Head of caudate nucleus (tissue), 42 donors: ENCODE measurements at places on chromosomes 6 and 20.
A peak's percentile ranks its signal among the peaks of the same experiment; 100 is the strongest.

- DNase-seq: no peak
These were observed 182.7 kb upstream of the OLIG3 start for GRCh38 chr6:137676888-137677287.

DNA sequence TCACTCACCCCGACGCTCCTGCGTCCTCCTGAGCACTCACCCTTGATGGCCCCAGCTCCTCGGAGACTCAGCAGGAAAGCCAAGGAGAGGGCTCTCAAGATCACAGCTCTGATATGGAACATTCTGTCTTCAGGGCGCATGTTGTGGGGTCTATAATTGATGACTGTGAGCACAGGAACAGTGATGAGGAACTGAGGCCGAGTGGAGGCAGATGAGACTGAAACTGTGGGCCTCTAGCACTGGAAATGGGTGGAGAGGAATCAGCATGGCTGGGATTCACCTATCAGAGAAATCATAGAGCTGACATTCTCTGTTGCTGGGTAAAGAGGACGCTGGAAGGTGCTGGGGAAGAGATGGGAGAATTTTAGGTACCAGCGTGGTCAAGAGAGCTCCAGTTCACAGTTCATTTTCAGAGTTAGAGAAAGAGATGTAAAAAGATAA, at the start of gene HLA-DPA1:
Gene HLA-DPA1, minus strand, starts transcription at position 219 of the 441 bp plus-strand sequence.
- DNase-seq: peak; percentile 35

GRCh38 chr6:125814481-125814880, 23.7 kb downstream of the NCOA7 start:
- no peak for DNase-seq

DNA sequence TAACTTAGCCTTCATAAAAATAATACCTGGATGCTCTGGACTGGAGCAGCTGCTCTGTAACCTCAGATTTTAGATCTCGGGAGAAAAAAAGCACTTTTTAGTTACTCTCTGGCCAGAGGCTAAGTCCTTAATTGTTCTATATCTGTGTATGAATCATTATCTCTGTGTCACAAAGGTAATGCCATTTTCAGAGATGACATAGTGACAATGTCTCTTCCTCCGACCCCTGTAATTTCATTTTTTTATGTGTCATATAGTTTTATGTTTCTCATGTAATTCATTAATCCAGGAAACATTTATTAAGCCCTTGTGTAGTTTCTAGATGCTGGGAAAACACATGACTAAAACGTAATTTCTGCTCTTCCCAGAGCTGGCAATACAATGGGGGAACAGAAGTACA, 55.6 kb downstream of the SENP6 start:
- no peak for DNase-seq

DNA sequence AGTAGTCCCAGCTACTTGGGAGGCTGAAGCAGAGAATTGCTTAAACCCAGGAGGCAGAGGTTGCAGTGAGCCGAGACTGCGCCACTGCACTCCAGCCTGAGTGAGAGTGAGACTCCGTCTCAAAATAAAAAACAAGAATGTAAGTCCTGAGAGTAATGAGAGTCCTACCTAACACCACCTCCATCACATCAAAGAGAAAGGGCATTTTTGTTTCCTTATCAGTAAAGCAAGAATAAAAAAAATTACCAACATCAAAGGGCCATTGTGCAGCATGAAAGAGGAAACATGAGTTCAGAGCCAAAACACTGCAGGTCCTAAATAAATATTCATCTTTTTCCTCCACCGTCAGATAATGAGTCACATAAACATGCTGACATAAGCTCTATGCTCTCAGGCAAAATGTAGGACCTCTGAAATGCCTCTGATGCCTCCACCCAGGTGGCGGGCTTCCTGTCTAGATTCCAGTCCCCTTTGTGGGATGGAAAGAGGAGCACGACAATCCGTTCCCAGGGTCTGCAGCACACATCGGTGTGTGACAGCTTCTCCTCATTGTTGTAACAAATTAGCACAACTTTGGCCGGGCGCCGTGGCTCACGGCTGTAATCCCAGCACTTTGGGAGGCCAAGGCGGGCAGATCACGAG, 7.2 kb downstream of the ATP9A start:
- no peak for DNase-seq

DNA sequence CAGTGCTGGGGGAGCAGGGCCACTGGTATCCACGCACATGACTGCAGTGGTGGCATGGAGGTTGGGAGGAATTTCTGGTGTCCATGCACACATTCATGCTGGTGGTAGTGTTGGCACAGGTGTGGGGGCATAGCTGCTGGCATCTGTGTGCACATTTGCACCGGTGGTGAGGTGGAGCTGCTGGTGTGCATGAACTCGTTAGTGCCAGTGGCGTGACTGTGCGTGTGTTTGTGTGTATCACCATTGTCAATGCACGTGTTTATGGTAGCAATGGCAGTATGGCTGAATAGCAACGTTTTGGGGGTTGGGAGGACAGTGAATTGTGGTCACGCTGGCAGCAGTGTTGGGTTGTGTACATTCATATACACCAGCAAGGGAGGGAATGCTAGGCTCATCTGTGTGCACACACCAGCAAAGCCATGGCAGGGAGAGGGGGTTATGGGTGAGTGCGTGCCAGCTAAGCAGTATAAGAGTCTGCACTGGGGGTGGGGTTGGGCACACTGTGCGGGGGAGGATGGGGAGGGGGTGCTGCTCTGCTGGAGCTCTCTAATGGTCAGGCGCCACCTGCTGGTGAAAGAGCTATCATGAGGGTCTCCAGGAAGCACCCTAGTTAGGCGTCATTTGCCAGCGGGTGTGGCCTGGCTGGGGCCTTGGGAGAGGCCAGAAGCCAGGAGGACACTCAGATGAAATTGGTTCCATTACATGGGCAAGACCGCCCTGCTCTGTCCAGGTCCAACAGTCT, 626.1 kb upstream of the ID4 start:
- DNase-seq: no peak

- no peak for DNase-seq
These were observed 38.2 kb downstream of the HLA-A start for GRCh38 chr6:29980511-29980910.

DNA sequence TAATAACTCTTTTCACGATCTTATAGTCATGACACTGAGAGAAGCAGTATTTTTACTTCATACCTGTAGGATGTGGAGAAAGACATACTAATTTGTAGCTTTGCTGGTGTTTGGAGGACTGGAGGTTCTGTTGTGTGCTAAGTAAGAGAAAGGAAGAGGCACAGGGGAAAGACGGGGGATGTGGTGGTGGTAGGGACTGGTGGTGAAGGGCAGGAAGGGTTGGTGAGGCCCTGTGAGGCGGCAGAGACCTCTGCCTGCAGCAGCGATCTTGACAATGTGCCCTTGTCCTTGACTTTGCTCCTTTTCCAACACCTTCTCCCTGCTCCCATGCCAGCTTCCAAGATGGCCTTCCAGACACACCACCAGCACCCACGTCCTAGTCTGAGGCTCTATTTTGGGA, 32.6 kb upstream of the MPC1 start:
- no peak for DNase-seq

GRCh38 chr6:83717809-83718208, 8.9 kb upstream of the SNAP91 start:
- no peak for DNase-seq

DNA sequence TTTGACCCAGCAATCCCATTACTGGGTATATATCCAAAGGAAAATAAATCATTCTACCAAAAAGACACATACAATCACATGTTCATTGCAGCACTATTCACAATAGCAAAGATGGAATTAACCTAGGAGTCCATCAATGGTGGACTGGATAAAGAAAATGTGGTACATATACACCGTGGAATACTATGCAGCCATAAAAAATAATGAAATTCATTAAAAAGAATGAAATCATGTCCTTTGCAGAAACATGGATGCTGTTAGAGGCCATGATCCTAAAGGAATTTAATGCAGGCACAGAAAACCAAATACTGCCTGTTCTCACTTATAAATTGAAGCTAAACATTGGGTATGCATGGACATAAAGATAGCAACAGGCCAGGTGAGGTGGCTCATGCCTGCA, 61.9 kb upstream of the BMP6 start:
- DNase-seq: no peak

DNA sequence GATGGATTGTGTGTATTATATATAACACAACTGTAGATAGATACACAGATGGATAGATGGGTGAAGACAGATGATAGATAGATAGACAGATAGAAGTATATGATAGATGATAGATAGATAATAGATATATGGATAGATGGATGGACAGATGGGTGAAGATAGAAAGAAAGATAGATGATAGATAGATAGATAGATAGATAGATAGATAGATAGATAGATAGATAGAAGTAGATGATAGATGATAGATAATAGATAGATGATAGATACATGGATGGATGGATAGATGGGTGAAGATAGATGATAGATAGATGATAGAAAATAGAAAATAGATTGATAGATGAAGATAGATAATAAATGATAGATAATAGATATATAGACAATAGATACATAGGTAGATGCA, 83.3 kb downstream of the FOXF2 start:
- DNase-seq: no peak

DNA sequence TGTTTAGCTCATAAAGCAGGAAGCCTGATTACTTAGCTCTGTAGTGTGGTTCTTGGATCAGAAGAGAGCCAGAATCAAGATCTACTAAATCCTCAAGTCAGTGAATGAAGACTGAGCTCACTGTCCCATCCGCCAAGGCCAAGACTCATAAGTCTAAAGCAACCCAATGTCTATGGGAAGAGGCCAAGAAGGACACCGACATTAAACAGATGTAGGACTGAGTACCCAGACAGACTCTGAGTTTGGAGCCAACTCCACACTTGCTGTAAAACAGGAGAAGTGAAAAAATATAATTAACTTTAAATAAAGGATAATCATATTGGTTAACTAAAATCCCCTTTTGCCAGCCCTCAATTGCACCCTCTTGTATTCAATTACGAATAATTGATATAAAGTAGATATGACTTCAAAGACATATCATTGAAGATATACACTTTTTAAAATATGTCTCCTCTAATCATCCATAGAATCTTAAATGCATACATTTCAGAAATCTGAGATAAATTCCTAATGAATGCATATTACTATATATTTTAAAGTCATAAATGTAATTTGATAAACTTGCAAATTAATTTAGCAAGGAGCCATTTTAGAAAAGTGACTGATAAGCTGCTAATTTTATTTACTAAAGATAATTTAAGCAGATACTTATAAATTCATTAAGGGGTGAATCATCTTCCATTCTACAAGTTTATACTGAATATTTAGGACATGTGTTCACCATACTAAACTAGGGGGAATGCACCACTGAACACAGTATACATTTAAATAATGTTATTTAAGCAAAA, 617.0 kb upstream of the ARID1B start:
- no peak for DNase-seq

DNA sequence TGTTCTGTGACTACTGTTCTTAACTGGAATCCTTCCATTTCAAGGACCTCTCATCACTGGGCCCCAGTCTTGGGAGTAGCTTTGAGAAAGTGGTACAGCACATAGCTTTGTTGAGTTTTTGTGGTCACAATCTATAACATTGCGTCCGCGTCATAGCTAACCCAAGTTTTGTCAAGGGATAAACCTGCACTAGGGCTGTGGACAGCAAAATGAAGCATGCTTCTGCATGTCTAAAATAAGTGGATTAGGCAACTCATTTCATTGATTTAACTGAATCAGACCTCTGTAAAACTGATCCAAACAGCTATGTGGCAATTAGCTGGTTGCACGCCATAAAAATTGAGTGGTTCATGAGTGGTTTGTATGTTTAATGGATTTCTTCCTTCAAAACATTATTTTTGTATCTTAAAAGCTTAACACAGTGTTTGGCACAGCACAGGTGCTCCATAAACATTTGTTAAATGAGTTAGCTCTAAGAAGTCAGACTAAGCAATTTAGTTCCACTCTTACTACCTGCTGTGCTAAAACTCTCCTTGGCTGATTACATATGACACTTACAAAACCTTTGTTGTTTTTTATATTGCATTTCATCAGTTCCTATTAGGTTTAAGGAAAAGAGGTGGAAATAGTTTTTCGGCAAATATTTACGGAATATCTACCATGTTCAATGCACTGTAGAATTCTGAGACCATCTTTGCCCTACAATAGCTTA, 160.3 kb upstream of the ATXN1 start:
- DNase-seq: no peak

DNA sequence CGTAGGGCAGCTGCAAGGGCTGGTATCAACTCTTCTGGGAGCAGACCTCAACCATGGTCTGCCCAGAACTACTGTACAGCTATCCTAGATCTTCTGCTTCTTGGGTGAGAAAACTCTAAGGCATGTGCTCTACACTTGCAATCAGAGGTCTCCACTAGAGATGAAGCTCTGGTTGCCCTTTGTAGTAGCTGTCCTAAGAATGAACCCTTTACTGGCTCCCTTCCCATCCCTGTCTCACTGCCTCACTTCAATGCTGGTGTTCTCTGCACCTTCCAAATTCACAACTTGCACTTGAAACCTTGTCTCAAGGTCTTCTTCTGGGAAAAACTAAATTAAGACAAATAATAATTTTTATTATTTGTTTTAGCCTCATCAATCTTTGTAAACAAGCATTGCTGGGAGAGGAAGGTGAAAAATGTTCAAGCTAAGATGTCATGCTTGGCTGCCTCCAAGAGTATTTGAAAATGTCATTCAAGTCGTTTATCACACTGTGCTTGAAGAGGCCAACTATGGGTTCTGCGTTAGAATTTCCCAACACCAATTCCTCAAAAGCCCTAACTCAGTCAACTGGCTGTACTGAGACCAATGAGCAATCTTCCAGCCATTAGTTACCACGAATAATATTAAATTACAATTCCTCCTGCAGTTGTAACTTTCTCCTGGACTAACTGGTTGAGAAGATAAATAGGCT, 255.7 kb upstream of the PRND start:
- no peak for DNase-seq

GRCh38 chr6:12208190-12208589, 82.0 kb upstream of the EDN1 start:
- no peak for DNase-seq

GRCh38 chr6:36289281-36289878, 19.5 kb downstream of the PNPLA1 start:
- peak; percentile 45 for DNase-seq

- no peak for DNase-seq
These were observed 6.9 kb upstream of the OCSTAMP start for GRCh38 chr20:46557231-46557956.

DNA sequence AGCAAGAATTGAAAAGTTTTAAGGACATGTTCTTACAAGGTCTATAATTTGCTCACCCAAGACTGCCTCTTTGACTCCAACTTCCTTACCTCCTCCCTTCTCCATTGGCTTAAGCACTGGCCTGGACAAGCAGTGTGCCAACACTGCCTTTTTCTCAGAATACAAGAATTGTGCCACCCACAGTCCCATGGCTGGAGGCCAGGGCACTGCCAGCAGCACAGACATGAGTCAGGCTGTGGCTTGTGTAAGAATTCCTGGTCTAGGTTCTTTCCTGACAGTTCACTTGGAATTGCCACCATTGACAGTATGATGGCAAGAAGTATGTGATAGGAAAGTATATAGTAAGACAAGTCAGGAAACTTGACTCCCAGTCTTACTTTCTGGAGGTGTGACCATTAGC, 202.7 kb upstream of the MARCKS start:
- peak; percentile 59 for DNase-seq

GRCh38 chr6:123509112-123509511, 127.6 kb downstream of the TRDN start:
- no peak for DNase-seq
